ENCODE measurements at places on chromosomes 11 and 22.

GRCh38 chr11:34331329-34331728, 26.5 kb downstream of the ABTB2 start:
- no peak for DNase-seq

DNA sequence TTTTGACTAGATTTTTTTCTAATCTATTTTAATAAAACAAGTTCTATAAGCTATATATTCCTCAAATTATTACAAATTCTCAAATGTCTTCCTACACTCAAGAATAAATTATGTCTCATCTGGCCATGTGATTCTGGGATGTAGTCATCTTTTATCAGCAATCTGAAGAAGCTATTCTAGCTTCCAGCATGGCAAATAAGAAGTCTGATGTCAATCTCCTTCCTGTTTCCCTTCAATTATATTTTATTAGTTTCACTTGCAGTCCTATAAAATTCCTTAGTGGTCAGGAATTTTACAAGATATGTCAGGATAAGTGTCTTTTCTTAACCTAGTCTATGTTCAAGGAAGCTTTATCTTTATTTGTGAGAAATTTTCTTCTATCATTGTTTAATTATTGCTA, 10.4 kb upstream of the ANO3 start:
- no peak for DNase-seq

- DNase-seq = no peak
Observed at GRCh38 chr11:1559111-1559951, 12.7 kb downstream of the DUSP8 start.

DNA sequence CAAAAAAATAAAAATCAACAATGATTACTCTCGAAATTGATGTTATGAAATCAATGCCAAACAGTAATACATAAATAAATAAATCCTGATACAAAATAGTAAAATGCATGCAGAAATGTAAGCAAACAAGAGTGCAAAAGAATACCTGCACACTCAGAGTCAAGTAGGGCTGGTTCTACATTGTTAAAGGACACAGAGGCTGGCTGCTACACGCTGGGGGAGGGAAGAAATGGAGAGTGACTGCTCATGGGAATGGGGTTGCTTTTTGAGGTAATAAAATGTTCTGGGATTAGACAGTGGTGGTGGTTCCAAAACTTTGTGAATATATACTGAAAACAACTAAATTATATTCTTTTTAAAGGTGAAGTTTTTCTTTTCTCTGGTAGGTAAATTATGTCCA, 32.1 kb downstream of the MAPK1 start:
- DNase-seq = no peak

- no peak for DNase-seq
Observed at GRCh38 chr11:11940551-11940950, 67.9 kb downstream of the DKK3 start.

DNA sequence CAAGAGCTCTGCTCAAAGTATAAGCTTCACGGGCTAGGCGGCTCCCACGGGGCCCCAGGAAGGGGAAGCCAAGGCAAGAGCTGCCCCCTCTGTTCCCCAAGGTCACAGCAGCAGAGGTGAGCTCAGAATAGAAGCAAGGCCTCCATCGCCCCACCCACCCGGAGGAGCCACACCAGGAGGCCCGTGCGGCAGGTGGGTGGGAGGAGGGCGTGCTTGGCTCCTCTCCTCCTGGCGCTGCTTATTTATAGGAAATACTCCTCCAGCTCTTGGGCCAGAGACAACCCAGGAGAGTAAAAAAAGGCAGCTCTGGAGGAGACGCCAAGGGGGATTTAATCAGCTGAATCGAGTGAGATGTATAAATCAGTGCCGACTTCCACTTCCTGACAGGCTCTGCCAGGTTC, 87.8 kb downstream of the FEZ1 start:
- DNase-seq = no peak

- no peak for DNase-seq
Observed at GRCh38 chr11:102288725-102289083, 28.6 kb upstream of the BIRC3 start.

GRCh38 chr11:113540416-113541330, 65.5 kb upstream of the DRD2 start:
- no peak for DNase-seq

- DNase-seq = no peak
Observed at GRCh38 chr11:10497371-10498021, 42.4 kb downstream of the AMPD3 start.

DNA sequence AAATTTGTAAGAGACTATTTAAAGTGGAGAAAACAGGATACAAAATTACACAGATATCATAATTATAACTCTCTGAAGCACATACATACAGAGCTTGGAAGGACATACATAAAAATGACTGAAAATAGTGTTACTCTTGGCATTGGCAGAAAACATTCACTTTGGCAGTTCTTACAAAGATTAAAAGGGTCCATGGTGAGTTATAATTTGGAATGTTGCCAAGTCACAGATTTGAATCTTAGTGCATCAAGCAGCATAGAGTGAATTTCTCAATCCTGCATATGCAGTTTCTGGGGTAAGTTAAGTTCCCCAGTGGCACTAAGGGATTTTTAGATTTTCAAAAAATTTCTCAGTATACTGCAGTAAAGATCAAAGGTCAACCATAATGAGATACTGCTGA, 115.9 kb downstream of the CCDC81 start:
- no peak for DNase-seq

DNA sequence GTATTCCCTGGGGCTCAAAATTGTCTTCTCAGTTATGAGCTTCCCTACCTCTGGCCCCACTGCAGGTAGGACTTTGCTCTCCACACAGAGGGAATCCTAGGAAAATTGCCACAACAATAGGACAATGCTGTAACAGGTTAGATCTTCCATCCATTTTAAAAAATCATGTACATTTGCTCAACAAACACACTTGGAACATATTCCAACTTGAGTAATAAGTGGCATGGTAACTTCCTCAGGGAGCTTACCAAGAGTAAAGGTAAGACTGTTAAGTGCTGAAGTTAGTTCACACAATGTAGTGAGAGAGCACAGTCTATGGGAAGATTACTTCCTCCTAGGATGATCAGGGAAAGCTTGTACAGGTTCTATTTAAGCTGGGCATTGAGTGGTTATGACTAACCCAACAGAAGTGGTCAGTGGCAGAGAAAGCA, 78.9 kb upstream of the BIRC3 start:
- DNase-seq = no peak

GRCh38 chr22:20167643-20168322, 16.9 kb upstream of the CCDC188 start:
- DNase-seq = no peak

GRCh38 chr11:43269254-43269918, 42.4 kb upstream of the API5 start:
- peak; percentile 11 for DNase-seq

DNA sequence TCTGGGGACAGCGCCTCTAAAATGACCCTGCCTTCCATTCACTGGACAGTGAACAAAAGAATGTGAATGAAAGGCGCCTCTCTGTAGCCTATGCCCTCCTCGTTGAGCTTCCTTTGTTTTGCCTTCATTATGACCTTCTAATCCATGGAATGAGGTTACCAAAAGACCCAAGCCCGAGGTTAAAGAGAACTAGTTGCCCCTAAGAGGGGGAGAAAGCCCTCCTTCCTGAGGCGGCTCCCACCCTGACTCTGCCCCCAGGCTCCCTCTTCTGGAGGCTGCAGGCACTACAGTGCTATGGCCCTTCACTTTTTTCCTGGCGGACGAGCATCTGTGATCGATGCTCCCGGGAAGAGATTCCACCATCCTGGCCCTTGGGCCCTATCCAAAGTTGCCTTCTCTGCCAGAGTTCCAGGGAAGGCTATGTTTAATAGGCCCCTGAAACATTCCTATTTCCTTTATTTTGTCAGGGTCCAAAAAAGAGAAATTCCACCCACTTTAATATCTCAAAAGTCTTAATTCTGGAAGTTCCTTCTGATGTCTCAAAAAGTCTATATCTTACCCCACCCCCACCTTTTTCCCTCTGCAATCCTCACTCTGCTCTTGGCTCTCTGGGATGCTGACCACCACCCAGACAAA, 147.3 kb downstream of the FEZ1 start:
- DNase-seq = peak; percentile 27

DNA sequence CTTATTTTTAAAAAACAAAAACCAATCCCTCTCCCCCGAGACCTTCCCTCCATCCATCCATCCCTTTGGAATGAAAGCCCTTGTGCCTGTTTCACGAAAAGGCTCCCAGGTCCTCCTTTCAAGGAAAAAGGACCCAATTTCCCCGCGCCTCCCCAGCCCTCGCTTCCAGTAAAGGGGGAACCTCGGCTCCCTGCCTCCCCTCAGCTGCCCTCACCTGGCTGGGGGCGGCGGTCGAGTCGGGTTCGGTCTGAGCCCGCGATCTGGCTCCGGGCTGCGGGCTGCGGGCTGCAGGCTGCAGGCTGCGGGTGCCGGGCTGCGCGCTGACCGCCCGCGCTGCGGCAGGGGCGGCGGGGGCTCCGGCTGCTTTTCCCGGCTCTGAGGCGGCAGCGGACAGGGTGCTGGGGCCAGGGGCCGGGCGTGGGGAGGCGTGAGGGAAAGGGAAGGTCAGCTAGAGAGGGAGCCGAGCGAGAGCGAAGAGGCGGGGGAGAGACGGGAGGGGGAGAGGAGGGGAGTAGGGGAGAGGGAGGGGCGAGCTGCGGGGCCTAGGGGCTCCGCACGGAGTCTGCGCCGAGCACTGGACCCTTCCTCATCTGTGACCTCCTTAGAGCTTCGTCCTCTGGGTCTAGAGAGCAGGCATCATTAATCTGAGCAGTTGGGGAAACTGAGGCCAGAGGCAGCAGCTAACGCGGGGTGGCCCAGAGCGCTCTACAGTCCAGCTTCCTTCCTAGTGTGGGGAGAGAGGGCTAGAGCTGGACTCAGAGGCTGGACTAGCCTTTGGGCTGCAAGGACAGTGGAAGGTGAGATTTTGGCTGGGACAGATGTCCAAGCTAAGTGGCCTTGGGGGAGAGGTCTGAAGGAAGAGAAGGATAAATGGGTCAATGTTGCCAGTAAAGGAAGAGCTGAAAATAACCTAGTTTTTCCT, at the start of gene C1QTNF4:
Gene C1QTNF4 (minus strand): TSS at position 478 of the 922 bp plus-strand sequence. CDS start 3,601 bp downstream, outside the sequence.
- DNase-seq = no peak

GRCh38 chr11:32960553-32961164, 55.0 kb upstream of the DEPDC7 start:
- peak; percentile 60 for DNase-seq

DNA sequence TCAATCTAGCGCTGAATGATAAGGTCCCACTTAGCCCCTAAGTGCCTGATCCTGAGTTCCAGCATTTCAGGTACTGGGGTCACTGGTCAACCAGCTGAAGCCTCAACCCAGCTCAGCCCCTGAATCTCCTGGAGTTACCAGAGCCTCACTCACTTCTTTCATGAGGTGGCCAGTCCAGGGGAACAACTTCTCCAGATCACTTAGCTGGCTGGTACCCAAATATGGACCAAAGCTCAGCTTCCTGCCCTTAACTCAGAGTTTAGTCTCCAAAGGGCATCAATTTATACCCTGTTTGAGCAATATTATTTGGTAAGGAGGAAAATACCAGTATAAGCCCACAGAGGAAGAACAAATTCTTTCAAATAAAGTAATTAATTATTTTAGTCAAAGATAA, 105.6 kb downstream of the SLC1A2 start:
- no peak for DNase-seq

DNA sequence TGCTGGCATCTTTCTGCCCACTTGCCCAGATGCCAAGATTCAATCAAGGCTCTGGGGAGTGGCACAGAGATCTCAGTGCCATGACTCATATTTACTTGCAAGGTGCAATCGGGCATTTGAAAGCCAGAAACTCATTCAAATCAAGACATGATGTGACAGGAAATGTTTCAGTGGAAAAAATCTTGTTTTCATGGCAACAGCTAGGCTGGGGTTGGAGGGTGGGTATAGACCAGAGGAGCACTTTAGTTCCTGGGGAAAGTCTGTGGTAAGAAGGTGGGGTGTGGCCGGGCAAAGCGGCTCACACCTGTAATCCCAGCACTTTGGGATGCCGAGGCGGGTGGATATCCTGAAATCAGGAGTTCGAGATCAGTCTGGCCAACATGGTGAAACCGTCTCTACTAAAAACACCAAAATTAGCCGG, 1.2 kb downstream of the MAJIN start:
- DNase-seq = peak; percentile 37

Data from common myeloid progenitor, CD34-positive (primary cell).